ENCODE measurements at places on chromosomes 11 and 22. TPM values are rescaled to one million over a fixed set of nuclear protein-coding genes. Genes with fewer than 3 reads are reported as not detected.
A peak's percentile ranks its signal among the peaks of the same experiment; 100 is the strongest.

The SAA2 gene
- total RNA-seq, result 11.7 TPM

The ARHGAP42 gene
- total RNA-seq, result 19.0 TPM

The PAMR1 gene
- 4.3 TPM for total RNA-seq

The KDM2A gene
- 72.4 TPM for total RNA-seq

The CBL gene
- total RNA-seq, result 15.4 TPM

The PARVA gene
- total RNA-seq, result 60.9 TPM

The GLYAT gene
- total RNA-seq, result not detected

The BID gene
- 55.9 TPM for total RNA-seq

DNA sequence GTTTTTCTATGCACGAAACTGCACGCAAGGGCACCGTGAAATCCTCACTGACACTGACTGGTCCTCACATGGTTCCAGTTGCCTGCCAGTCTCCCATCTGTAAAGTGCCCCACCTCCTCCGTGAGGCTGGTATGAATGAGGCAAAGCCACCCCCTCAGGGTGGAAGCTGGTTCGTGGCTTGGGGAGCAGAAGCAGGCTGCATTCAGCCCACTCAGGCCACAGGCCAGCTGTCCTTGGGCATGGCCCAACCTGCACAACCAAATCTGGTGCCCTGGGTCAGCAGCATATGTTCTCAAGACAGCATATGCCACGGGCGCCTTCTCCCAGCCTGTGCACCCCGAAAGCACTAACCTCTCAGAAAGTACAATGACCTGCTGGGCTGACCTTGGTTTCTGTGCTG lies 29.3 kb downstream of the SERPINH1 start:
- no peak for DNase-seq

- DNase-seq, result peak; percentile 86
Observed at GRCh38 chr11:134069426-134070341, 812 bp downstream of the JAM3 start.

DNA sequence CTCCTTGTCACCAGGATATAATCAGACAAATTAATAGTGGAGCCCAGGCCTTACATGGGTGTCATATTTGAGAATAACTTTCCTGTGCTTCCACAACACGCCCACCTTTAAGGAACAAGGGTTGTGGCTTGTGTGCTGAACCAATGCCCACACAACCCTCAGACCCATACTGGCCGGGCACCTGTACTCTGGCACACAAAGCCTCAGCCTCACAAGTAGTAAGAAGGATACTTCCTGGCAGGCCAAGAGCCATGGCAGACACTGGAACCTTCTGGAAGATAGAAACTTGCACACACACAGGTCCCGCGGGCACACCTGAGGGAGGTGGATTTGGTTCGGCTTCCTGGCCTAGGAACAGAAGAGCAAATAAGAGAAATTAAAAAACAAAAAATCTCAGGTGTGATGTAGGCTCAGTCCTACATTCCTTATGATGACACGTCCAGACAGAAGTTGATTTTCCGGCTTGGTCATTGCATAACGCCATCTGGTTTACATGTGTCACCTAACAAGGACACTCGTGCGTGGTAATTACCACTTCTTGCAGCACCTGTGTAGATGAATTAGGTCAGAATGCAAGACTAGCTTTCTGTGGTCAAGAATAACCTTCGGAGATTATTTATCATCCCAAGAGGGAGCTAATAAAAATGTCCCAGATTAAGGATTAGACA lies 5.8 kb upstream of the BRD1 start:
- peak; percentile 89 for DNase-seq

DNA sequence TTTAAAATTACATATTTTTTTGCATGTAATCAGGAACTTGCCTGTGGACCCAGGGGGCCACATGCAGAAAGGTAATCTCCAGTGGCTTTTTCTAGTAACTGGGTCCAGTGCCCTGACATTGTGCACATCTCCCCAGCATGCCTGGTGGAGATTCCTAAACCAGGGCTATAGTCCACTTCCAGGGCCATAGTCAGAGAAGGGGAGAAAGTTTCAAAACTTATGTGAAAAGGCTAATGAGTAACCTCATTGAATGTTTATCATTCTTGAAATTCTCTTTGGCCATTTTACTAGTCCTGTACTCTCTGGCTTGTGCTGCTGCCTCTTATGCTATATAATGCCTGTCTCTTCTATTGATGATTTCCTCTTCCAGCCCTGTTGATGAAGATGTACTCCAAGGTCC lies 47.8 kb downstream of the BARX2 start:
- no peak for DNase-seq

DNA sequence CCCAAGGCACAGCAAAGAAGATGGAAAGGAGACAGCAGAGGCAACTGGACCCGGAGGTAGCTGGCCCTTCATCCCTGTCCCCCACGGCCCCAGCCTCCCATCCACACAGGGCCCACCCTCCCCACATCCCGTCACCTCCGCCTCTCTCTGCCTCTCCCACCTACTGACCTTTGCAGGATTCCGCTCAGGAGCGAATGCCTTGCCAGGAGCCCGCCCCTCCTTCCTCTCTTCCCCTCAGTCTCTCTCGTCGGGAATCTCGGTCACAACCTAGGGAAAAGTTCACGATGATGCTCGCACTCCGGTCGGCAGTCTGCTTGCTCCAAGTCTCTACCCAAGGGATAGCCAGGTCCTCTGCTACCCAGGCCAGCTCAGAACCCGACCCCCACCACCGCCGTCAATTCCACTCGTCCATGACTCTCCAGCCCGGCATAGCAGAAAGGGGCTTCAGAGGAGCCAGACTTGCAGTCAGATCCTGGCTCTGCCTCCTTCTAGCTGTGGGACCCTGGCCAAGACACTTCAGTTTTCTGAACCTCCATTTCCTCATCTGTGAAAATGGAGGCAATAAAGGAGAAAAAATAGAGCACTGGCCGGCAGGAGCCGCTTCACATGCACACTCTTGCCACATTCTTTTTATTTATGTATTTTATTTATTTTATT lies 10.2 kb downstream of the AHNAK start:
- no peak for DNase-seq

- no peak for DNase-seq
Observed at GRCh38 chr11:132158696-132159095, 788.3 kb downstream of the NTM start.

DNA sequence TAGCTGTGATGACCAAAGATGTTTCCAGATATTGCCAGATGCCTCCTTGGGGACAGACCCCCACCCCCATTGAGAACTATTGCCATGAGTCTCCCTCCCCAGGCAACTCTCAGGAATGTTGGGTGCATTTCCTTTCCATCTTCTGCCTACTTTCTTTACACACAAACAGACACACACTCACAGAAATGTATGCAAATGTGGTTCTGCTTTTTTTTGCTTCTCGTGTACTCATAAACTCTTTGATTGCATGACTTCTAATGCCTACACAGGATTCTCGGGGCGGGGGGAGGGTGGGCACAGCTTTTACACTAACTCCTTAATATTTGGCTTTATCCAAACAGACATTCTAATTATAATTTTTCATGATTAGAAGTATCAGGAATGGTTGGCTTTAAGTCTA lies 53.3 kb upstream of the SUSD2 start:
- DNase-seq, result no peak

GRCh38 chr11:132258875-132259274 lies 888.5 kb downstream of the NTM start:
- DNase-seq, result no peak

- no peak for DNase-seq
Observed at GRCh38 chr11:81190546-81190945, 1543.1 kb downstream of the FAM181B start.

GRCh38 chr11:44625759-44626523 lies 60.5 kb downstream of the CD82 start:
- no peak for DNase-seq

- DNase-seq, result peak; percentile 71
Observed at GRCh38 chr11:2742611-2743426, 43.0 kb upstream of the KCNQ1OT1 start.

- DNase-seq, result peak; percentile 73
Observed at GRCh38 chr11:131690362-131690761, 319.9 kb downstream of the NTM start.

DNA sequence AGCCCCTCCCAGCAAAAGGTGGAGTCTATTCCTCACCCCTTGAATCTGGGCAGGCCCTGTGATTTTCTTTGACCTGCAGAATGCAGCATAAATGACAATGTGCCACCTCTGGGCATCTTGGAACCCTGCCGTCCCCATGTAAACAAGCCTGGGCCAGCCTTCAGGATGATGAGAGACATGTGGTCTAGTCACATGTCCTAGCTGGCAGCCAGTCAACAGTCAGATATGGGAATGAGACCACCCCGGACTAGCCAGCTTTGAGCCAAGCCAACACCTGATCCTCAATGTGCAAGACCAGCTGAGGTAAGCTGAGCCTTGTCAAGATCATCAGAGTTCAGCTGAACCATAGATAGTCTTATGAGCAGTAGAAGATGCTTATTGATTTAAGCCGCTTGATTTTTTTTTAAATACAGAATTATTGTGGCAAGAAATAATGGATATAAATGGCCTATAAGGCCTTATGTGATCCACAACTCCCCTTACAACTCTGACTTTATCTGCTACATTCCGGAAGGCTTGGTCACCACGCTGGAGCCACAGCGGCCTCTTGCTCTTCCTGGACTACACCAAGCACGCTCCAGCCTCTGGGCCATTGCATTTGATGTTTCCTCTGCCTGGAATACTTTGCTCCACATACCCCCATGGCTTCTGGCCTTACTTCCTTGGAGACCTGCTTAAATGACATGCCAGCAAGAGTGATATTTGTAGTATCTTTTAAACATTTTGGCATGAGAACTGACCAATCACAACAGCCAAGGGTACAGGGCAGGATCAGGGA lies 225.9 kb upstream of the SESN3 start:
- no peak for DNase-seq

- no peak for DNase-seq
Observed at GRCh38 chr22:48192920-48193319, 1430.5 kb downstream of the TBC1D22A start.

DNA sequence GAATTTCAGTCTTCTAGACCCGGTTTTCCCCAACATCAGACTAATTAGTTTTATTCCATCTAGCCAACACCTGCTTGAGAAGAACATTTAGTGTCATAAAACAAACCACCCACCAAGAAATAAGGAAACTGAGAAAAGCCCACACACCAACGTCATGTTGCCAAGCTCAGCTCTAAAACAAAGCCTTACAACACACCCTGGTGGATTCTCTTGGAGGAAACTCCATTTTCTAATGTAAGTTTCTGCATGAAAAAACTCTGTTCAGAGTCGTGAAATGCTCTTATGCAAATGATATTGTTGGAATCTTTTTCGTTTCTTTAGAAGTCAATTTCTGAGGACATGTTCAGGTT lies 105.0 kb upstream of the RAG2 start:
- DNase-seq, result no peak

DNA sequence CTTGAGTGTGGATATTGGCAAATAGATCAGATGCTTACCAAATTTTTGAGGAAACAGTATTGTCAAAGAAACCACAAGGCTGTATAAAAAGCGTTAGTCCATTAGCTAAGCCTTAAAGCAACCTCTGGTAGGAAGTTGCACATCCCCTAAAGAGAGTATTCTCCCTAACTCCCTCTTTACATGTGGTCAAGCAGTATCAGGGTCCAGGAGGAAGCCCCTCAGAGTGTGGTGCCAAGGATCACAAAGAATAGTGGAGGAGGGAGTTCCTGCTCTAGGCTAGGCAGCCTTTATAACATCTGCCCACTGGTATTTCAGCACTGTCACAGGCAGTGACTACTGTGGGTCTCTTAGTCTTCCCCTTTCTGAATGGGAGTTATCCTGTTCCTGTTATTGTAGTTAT lies 18.8 kb upstream of the AMPD3 start:
- DNase-seq, result no peak

- no peak for DNase-seq
Observed at GRCh38 chr11:47514825-47515647, 37.9 kb downstream of the CELF1 start.

GRCh38 chr11:762421-763072 lies 14.7 kb downstream of the GATD1 start:
- peak; percentile 76 for DNase-seq

- DNase-seq, result no peak
Observed at GRCh38 chr11:26228778-26229177, 103.2 kb upstream of the ANO3 start.

Data from upper lobe of left lung (tissue), 6 donors.